ENCODE measurements at places on chromosomes 1 and 21.

- no peak for DNase-seq
Measured at GRCh38 chr1:227094249-227094966, 154.3 kb downstream of the COQ8A start.

DNA sequence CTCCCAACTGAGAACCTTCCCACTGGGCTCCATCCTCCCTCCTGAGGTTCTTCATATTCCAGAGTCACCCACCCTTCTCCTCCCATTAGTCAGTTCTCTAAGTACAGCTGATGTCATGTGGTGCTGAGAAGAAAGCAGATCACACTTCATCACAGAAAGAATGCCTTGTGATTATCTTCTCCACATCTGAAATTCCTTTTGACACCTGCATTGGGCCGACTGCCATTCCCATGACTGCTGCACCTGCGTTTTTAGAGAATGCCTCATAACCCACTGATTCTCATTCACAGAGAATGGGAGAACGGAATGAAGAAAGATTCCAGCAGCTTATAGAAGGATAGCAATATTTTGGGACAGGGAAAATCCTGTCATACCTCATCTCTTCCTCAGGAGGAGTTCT is 14.3 kb downstream of the LEPR start:
- no peak for DNase-seq

- no peak for DNase-seq
Measured at GRCh38 chr1:113666126-113666525, 93.2 kb downstream of the PHTF1 start.

DNA sequence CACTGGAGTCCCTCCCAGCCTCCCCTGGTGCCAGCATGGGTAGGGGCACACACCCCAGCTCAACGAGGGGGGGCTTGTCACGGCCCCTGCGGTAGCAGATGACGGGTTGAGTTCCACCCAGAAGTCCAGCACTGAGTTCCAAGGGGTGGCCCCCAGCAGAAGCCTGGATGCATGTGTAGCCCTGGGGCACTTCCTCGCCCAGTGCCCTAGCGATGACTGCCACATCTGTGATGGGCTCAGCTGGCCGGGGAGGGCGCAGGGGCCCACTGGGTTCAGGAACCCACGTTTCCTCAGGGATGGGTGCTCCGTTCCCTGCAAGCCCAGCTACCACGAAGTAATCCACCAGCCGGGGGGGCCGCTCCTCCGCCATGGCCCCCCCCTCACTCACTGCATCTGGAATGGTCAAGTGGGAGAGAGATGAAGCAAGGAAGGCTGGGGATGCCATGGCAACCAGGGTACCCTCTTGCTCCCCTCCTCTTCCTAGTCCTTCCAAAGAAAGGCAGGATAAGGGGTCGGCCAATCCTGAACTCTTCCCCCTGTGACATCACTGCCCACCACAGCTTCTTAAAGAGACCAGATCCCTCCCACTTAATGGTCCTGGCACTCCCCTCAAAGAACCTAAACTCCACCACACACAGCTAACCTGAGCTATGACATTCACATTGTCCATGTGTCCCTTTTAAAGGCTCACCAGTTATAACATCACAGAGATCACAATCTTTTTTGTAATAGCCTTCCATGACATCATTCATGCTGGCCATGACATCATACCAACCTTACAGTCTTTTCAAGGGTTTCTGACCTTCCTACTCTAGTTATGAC is 2.3 kb downstream of the DENND4B start:
- DNase-seq: no peak

- DNase-seq: no peak
Measured at GRCh38 chr21:42677339-42678321, 24.2 kb downstream of the PDE9A start.

GRCh38 chr1:12434174-12434573 is 183.8 kb downstream of the DHRS3 start:
- DNase-seq: no peak

DNA sequence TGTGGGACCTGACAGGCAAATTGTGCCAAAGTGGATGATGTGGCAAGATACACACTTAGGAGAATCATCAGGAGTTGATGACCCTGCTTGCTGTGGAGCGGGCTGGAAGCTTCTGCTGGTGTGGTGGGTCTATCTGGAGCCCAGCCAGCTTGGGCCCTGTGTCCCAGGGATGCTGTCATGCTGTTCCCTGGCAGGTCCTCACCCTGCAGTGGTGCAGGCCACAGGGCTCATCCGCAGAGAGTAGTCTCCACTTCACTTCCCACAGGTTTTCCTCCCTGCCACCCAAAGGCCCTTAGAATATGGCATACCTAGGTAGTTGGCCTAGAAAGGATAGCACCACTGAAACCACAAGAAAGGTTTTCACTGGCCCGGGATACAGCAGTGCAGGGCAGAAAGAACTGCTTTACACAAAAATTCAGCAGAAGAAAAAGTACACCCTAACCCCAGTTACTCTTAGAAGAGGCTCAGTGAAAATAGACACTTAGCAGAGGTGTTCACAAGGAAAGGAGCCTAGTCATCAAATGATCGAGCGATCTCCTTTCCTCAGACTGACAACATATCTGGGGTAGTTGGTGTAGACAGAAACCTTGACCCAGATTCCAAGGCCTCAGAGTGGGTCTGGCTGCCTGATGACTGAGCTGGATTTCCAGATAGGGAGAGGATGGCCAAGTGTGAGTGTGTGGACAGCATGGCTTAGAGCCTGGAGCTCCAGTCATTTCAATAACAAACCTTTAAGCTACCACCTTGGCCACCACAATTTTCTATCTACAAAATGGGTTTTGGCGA is 1.3 kb upstream of the C1orf226 start:
- DNase-seq: no peak

DNA sequence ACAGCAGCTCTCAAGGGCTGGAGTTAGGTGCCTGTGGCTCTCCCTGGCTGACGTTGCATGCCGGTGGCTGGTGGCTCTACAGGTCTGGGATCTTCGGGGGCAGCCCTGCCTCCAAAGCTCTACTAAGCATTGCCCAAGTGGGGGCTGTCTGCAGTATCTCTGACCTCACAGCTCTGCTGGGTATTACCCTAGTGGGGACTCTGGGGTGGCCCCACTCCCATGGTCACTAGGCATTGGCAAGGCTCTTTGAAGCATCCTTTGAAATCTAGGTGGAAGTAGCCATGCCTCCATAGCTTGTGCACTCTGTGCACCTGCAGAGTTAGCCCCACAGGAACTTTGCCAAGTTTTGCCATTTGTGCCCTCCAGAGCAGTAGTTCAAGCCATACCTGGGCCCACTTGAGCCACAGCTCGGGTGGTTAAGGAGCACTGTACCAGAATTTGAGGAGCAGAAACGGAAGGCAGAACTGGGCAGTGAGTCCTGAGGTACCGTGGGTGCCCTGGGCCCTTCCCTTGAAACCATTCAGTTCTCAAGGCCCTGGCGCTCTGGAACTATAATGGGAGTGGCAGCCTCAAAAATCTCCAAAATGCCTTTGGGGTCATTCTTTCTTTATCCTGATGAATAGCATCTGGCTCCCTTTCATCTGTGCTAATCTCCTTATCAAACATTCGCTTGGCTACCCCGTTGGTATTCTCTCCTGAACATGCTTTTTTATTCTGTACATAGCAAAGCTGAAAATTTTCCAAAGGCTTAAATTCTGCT is 15.4 kb downstream of the GJA4 start:
- no peak for DNase-seq

- DNase-seq: no peak
Measured at GRCh38 chr1:226657895-226658545, 81.1 kb downstream of the ITPKB start.

GRCh38 chr1:197222025-197222685 is 45.9 kb upstream of the CRB1 start:
- peak; percentile 32 for DNase-seq

DNA sequence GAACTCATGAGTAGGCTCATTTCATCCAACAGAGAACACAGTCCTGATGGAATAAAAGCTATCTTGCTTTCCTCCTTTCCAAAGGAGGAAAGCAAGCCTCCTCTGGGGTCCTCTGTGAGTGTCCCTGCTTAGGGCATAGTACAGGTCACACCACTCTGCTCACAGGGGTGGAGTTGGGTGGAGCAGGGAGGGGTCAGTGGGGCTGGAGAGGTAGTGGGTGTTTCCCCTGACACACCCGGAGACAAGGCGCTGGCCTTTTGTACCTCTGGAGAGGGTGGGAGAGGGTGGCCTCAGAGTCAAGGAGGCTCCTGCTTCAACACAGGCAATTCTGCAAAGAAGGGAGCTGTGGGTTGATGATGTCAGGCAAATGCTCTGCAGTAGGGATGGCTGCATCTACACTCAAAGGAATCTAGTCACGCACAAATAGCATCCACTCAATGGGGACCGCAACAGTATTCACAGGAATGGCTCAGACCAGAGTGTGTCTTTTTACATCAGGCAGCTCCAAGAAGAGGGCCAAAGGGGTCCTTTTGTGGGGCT is 58.6 kb upstream of the PLXNA2 start:
- DNase-seq: no peak
